T-cell (primary cell): ENCODE measurements at places on chromosomes 3 and 15.

GRCh38 chr3:187987924-187988323 lies 166.0 kb upstream of the LPP start:
- DNase-seq, result peak; percentile 27

- no peak for DNase-seq
These were observed 5.9 kb upstream of the ADGRG7 start for GRCh38 chr3:100603469-100603868.

DNA sequence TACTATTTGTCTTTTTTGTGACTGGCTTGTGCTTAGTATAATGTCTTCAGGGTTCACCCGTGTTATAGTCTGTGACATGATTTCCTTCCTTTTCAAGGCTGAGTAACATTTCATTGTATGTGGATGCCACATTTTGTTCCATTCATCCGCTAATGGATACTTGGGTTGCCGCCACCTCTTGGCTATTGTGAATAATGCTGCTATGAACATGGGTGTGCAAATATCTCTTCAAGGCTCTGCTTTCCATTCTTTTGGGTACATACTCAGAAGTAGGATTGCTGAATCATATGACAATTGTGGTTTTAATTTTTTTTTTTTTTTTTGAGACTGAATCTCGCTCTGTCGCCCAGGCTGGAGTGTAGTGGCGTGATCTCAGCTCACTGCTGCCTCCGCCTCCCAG lies 15.4 kb downstream of the CRTC3 start:
- no peak for DNase-seq

DNA sequence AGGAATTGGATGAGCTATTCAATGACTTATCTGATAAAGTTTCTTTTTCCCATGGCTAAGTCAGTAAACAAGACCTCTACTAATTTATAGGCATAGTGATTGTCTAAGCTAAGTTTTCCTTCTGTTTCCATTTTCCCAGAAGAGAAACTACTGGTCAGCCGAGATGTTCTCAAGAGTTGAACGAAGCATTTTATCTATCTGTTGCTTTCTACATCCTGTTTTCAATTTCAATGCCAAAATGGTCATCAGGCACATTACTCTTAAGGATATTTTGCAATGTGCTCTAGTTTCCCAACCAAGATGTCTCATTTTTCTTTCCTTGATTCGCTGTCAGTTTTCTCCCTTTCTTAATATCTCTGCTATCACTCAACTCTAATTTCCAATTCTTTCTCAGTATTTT lies 228.7 kb downstream of the MBNL1 start:
- DNase-seq, result no peak

- DNase-seq, result peak; percentile 29
These were observed 397 bp downstream of the PLXND1 start for GRCh38 chr3:129605922-129606635.

DNA sequence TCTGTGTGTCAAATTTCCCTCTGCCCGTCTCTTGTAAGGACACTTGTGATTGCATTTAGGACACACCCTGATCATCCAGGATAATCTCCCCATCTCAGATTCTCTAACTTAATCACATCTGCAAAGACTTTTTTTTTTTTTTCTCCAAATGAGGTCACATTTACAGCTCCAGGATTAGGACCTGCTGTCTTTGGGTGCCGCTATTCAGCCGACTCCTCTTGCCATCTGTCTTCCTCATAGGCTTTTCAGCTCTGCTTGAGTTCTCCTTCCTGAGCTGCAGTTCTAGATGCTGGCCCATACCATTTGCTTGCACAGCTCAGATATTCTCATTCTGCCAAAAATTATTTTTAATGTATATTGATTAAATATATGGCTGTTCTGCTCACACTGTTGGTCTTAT lies 94.3 kb upstream of the TLE3 start:
- no peak for DNase-seq

DNA sequence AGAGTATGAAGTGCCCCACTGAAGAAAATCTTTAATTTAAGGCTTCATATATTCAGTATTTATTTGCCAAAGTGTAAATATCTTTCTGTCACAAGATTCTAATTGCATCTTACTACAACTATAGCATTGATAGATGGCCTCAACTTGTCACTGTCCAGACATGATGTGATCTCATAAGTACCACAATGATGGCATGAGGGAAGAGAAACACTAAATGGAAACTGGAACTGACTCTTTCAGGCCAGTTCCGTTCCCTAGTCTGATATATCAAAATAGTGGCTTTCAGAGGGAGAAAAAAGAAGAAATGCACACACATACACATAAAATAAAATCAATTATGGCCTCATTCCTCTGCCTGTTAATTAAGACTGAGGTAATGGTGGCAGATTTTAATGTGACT lies 615.7 kb downstream of the TBL1XR1 start:
- no peak for DNase-seq

DNA sequence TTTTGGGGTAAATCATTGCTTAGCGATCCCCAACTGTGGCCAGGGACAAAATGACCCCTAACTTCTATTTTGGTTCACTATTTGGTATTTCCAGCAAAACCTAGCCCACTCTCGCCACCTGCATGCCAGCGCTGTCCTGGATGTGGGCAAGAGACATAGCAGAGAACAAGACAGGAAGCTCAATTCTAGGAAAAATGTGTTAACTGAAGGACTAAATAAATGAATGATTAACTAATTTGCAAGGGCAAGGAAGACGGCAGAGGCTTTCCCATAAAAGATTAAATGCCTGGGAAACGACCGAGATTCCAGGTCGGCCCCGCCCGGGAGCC lies 408 bp downstream of the NICN1 start:
- no peak for DNase-seq
